ENCODE measurements at places on chromosomes 16 and 17. TPM values are rescaled to one million over a fixed set of nuclear protein-coding genes. Genes with fewer than 3 reads are reported as not detected.

GRCh38 chr16:28038409-28038808 lies 25.1 kb downstream of the GSG1L start:
- no peak for DNase-seq

DNA sequence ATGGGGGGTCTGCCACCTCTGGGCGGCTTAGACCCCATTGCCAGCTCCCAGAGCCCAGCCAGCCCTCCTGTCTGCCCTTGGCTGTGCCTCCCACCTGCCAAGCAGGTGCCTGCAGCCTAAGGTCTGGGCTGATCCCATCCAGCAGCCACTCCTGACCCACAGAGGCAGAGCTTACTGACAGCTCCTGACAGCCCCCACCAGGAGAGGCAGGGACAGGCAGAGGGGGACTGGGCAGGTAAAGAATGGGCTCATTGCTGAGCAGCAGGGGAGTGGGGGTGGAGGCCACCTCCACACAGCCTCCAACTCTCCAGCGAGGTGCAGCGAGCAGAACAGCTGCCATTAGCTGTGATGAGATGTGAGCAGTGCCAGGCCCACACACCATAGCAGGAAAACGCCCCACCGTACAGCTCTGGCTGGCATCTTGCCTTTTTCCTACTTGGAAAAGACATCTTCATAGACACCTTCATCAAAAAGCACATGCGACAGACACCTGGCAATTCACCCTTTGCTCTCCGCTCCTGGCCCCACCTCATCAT lies 164.4 kb downstream of the C16orf78 start:
- no peak for DNase-seq

- no peak for DNase-seq
Observed at GRCh38 chr16:11967195-11967911, 2.3 kb downstream of the TNFRSF17 start.

- DNase-seq, result no peak
Observed at GRCh38 chr17:63682441-63682840, 17.5 kb downstream of the LIMD2 start.

DNA sequence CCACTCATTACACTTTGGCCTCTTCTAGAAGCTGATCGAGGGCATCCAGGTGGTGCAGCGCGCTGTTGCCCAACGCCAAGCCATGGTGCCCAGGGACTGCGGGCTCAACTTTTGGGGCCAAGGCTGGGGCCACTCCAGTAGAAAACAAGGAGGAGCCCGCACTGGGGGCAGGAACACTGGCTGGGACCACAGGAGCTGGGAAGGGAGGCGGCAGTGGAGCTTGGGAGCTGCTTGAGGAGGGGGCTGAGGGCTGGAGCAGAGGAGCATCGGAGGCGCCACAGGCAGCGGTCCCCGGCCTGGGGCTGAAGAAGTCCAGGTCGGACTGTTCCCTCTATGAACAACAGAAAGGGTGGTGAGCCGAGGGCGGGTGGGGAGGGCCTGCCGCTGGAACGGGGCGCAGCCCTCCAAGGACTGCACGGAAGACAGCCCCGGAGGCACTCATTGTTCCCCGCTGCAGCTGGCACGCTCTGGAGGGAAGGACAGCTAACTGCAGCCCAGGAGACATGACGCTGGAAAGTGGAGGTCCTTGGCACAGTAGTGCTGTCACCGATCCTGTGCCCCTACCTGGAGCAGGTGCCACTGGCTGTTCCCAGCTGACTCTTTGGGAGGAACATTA lies 21.5 kb downstream of the GGA3 start:
- DNase-seq, result no peak

The PSME3 gene
- total RNA-seq, result 74.7 TPM
